Activated CD4-positive, alpha-beta T cell treated with anti-CD3 and anti-CD28 coated beads, Interleukin-2, amount 50 U/mL, for 48 hours (primary cell): ENCODE measurements at places on chromosomes 6 and 20.

DNA sequence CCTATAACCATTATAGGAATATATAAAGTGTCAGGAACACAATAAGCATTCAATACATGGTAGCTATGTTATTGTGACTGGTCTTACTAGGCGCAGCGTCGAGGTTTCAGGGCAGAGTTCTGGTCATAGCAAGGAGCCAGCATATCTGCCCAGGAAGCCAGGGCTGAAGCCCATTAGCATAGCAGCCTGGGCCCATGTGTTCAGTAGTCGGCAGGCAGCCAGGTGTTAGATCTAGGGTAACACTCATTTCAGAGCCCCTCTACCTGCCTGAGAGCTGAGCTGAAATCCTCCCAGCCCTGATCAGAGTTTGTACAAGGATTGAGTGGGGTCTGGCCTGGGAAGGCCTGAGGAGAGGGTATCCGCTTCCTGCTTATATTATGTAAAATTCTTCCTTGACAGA lies 32.1 kb downstream of the C20orf173 start:
- no peak for DNase-seq

DNA sequence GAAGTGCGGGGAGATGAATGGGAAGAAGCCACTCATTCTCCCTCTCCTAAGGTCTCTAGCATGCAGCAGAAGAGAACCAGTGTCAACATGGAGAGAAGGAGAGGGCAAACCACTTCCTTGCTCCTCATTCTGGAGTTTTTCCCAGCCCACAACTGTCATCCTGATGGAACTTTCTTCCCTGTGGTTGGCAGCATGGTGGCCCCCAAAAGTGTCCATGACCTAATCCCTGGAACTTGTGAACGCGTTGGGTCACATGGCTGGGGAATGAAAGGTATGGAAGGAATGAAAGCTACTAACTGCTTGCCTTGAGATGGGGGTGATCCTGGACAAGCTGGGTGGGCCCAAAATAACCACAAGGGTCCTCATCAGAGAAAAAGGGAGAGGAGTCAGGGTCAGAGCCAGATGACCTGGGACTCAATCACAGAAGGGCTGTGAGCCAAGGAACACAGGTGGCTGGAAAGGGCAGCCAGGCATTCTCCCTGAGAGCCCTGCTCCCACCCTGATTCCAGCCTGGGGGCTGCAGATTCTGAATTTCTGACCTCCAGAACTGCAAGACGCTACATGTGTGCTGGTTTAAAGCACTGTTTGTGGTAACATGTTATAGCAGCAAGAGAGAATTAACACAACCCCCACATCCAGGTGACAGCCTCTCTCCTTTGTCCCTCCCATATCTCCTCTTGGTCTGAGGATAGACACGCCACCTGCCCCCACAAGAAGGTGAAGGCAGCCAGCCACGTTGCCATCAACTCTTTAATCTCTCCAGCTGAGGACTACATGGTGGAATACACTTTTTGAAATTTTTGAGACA lies 63.2 kb downstream of the PYGB start:
- no peak for DNase-seq

DNA sequence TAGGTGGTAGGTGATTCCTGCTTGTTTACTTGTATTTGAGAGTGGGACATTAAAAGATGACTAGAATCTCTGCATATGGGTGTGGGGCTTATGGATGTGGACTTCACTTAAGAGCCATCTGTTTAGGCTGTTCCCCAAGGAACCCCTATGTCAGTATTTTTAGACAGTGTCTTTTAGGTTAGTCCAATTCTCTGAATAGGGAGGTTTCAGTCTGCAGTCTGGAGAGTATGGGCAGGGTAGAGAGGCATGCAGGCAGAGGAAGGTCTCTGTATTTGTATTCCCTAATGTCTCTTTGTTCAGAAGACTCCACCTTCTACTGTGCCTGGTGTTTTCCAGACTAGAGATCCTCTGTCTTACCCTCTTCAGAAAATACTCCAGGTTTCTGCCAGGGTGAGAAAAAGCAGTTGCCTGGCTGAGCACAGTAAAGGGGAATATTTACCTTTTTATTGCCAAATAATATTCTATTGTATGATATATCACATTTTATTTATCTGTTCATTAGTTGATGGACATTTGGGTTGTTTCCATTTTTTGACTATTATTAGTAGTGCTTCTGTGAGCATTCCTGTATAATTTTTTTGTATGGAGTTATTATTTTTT lies 19.1 kb downstream of the SLX4IP start:
- no peak for DNase-seq

DNA sequence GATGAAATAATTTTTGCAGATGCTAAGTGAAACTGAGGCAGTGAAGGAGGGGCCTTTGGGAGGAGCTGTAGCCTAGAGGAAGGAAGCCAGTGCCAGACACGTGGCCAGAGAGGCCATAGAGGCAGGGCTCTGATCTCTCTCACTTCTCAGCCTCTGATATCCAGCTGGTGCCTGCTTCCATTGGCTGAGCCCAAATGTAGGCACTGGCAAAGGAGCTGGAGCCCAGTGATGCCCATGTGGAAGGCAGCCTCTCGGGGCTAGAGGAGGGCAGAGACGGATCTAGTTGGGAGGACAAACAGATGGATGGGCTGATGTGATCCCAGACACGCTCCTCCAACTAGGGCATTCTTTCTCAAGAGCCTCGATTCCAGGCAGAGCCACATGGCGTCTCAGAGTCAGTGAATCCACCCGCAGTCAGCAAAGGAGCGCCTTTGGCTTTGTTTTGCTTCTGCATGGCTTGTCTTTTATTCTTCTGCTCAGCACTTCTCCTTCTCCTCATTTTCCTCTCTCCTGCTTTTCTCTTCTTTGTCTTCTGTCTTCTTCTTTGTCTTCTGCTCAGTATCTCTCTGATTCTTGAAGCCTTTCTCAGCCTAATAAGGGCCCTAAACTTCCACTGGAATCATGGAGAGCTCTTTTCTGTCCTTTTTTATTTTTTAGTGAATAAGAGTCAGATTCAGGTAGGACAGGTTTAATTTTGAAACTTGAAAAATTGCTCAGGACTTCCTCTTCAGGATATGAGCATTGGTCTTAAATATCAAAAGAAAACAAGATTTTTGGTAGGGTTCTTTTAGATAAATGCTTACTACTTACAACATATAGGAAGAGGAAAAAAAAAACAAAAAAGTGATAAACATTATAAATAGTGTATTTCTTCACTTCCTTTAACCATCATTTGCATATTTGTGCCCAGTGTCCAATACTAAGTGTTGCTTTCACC lies 41.8 kb downstream of the CYP24A1 start:
- DNase-seq: no peak

DNA sequence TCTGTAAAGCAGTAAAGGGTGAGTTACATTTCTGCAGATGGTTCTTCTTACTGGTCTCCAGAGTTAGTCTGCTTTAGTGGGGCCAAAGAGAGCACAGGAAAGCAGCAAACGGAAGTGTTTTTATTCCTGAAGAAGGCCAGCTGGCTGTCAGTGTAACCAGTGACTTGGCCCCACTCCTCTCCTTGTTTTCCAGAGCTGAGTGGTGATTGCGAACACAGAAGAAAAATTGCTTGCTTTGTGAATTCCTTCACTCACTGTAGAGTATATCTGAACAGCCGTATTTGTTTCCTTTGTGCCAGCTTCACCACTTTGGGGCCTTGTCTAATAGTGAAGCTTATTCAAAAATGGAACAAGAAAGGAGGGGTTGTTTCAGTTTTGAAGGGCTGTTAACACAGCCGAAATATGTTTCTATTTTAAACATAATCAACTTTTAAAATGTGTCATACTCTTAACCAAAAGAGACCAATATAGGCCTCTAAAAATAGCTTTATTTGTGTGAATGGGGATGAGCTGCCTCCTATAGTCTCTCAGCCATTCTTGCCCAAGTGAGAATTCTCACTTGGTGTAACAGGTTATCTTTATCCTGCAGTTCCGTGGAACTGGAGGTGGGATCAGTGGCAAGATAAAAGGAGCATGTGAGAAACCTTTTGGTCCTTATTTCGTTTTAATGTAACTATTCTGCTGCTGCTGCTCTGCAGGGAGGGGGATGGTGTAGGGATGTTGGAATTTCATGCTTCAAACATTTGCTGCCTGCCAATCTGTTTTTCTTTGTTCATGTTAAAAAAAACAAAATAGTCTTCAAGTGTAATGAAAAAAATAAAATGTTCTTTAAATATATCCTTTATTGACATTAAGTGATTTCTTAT lies 37.8 kb downstream of the ZC2HC1B start:
- peak; percentile 4 for DNase-seq

DNA sequence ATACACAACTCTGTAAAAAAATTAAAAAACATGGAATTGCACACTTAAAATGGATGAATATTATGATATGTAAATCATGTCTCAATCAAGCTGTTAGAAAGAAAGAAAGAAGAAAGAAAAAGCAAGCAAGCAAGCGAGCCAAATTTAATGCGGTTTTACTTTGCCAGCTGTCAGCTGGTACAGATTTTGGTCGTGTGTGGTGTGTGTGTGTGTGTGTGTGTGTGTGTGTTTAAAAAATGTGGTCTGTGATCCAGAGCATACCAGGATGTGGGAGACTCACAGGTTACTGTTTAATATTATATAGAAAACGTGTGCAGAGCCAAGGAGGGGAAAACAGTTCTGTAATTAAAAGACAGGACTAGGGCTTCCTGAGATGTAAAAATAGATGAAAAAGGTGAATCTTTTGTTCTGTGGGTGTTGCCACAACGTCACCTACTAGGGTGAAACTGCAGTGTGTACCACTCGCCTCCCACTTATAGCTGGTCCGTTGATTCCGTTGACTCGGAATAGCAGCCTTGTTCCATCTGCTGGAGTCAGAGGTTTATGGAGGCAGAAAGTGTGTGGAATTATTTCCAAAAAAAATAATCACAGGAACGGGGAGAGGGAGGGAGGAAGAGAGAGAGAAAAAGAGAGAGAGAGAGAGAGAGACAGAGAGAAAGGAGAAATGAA lies 197.7 kb downstream of the BCAS1 start:
- DNase-seq: peak; percentile 28

DNA sequence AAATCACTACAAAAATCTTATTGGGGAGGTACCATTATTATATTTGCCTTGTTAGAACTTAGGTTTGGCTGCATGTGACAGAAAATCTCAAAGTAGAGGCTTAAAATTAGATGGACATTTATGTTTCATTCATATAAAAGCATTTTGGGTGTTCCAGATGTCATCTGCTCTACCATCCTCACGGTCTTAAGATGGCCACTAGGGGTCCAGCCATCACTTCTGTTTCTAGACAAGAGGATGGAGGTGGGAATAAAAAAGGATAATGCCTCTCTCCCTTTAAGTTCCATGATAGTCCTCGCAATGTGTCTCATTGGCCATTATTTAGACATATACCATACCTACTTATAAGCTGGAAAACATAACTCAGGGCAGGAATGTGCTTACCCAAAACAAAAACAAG lies 929.5 kb downstream of the KIF16B start:
- no peak for DNase-seq

GRCh38 chr6:52503851-52504781 lies 72.7 kb downstream of the TRAM2 start:
- DNase-seq: no peak

DNA sequence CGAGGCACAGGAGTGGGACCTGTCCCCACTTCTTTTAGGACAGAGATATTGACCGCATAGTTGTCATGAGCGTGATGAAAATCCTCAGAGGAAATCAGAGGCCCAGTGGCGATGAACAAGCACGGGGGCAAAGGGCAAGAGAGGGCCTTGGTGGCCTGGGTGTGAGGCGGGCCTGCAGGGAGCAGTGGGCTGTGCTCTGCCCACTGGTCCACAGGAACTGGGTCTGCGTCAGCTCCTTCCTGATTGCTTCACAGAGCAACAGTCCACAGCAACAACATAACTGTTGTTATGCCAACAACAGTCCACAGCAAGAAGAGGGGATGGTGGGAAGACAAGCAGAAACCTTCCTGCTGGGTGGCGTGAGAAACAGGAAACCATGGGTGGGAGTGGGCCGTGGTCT lies 335.6 kb downstream of the ZFAND3 start:
- no peak for DNase-seq

DNA sequence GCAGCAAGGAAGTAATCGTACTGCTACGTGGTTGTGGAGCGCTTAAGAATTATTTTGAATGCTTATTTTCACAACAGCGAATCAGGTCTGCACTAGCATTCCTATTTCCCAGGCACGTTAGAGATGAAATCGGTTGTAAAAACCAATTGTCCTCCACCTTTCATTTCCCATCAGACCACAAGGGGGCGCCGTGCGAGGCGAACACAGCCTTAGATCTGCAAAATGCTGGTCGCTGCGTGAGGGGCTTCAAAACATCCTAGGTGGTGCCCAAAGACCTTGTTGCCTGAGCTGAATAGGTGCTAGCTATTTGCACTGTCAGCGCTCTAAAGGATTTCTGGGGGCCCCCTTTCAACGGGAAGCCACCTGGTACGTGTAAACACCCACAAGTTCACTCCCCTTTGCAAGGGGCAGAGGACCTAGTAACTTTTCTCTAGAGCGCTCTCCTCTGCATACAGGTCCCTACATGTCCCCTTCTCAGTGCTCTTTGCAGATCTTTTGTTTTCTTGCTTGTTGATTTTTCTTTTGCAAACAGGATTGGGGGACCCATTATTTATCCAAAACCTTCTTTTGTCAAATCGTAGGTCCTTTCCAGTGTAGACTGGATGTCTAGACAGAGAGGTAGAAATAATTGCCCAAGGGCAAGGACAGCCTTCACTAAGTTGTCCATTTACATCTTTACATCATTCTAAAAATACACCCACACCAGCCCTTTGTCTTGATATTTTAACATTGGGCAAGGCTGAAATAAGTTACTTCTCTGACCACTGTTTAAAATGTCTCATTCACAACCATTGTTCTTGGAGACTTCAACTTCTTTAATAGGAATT lies 59.8 kb downstream of the NEDD9 start:
- peak; percentile 80 for DNase-seq

- peak; percentile 94 for DNase-seq
Observed at GRCh38 chr20:45373353-45374100, 4.6 kb downstream of the TP53TG5 start.

- DNase-seq: no peak
Observed at GRCh38 chr6:163369141-163369540, 45.4 kb upstream of the QKI start.

DNA sequence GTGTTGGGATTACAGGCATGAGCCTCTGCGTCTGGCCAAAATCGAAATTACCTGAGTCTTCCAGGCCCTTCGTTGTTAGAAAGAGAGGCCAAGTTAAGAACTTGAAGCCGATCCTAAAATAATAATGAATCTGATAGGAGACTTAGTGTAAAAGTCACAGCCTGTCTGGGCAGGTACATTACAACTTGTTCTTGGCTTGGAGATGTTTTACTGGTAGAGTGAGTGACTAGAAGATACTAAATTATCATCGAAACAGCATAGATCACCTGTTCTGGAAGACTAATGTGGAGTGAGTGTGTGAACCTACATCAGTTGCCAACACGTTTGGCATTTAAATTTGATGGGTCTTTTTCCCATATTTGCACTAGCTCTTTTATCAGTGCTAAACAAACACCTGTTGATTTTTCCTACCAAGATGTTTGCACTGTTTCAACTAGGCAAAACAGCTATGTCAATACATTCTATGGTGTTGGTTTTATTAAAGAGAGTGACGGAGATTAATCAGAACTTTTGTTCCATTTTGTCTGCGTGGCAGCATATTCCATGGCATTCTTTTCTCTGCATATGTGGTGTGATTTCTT lies 4.6 kb upstream of the TMEM217 start:
- no peak for DNase-seq
